ENCODE measurements at places on chromosomes 1 and 21. TPM values are rescaled to one million over a fixed set of nuclear protein-coding genes. Genes with fewer than 3 reads are reported as not detected.
A peak's percentile ranks its signal among the peaks of the same experiment; 100 is the strongest.

DNA sequence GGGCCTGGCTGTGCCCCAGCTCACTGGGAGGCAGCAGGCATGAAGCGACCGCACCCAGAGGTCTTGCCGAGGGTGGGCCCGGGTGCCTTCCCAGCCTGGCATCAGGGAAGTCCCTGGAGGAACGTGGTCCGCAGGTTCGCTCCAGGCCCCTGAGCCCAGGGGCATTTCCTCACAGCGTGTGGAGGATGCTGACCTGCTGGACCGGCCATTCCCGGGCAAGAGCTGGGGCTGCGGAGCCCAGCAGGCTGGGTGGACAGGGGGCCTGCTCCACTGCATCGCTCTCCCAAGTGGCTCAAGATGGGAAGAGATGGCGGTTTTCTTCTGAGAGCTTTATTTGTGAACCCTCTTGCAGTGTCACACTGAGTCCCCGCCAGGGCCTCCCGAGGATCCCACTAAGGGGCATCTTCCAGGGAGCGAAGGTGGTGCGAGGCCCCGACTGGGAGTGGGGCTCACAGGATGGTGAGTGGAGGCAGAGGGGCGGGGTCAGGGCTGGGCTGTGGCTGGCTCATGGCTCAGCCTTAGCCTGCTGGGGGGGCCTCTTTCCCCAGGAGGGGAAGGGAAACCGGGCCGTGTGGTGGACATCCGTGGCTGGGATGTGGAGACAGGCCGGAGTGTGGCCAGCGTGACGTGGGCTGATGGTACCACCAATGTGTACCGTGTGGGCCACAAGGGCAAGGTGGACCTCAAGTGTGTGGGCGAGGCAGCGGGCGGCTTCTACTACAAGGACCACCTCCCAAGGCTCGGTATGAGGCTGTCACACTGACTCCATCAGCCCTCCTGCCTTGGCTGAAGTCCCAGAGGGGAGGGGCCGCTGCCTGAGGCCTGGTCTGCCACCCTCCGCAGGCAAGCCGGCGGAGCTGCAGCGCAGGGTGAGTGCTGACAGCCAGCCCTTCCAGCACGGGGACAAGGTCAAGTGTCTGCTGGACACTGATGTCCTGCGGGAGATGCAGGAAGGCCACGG lies 7.2 kb upstream of the MMP23B start:
- DNase-seq: no peak

DNA sequence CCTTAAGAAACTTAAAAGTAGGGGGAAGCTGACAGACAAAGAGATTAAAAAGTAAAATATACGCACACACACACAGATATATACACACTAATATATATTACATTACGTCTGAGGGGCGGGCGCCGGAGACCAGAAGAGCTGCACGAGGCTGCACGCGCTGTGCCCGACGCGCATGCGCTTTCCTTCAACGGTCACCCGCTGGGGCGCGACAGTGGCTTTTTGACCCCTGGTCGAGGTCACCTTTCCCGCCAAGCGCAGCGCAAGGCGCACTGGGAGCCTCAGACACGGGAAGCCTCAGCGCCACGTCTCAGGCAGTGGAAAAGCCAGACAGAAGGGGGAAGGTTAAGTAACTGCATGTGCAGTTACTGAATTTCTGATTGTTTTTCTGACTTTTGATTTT lies at the start of gene HORMAD1:
TSS of gene HORMAD1 (minus strand) at position 193 of the 400 bp plus-strand sequence. CDS start 1,390 bp downstream, outside the sequence.
- no peak for DNase-seq

DNA sequence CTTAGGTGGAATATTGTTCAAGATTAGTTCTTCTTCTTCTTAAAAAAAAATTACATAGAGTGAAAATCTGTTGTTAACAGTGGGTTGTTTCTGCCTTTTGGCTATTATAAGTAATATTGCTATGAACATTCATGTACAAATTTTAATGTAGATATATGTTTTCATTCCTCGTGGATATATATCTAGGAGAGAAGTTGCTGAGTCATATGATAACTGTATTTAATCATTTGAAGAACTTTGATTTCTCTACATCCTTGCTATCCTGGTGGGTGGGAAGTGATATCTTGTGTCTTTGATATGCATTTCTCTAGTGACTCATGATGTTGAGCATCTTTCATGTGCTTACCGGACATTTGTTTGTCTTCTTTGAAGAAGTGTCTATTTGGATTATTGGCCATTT lies 29.9 kb downstream of the MAST2 start:
- DNase-seq: no peak

DNA sequence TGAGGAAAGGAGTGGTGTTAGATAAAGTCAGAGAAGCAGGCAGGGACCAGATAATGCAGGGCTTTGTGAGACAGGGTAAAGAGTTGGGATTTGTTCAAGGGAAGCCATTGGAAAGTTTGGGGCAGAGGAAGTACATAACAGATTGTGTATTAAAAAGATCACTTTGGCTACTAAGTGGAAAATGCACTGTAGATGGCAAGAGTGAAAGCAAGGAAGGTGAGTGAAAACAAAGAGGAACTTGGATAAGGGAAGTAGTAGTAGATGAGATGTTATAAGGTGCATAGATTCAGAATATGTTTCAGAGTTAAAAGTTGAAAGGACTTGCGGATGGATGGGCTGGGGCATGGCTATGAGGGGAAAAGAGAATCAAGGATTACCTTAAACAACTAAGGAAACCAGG lies 17.4 kb downstream of the MRPL39 start:
- DNase-seq: no peak

Gene SAMSN1
- total RNA-seq: 0.86 TPM

GRCh38 chr1:215607412-215607811 lies 40.3 kb downstream of the KCTD3 start:
- no peak for DNase-seq

GRCh38 chr1:113615425-113615824 lies 143.9 kb downstream of the PHTF1 start:
- no peak for DNase-seq

DNA sequence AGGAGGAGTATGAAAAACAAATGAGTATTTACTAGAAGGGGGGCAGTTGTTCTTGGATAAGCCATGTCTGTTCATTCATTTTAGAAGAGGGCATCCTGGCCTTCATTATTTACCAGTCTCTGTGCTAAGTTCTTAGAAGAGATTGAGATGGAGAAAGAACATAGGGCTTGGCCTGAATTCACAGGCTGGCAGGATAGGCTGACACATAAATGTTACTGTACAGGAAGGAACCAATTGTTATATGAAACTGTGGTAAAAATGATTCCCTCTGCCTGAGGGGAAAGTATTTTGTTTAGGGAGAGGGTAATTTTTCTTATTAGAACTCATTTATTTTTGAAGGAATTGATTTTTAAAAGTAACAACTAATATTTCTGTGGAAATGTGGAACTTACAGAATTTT lies 99.5 kb downstream of the MAN1A2 start:
- DNase-seq: peak; percentile 5

Gene RNU1-1
- total RNA-seq: under 0.01 TPM

GRCh38 chr1:234197839-234198238 lies 175.4 kb upstream of the COA6 start:
- DNase-seq: no peak

- DNase-seq: no peak
Measured at GRCh38 chr1:94413311-94413710, 4.9 kb upstream of the ABCD3 start.

Gene LENEP
- total RNA-seq: 0.43 TPM

Gene KCNQ4
- under 0.01 TPM for total RNA-seq

DNA sequence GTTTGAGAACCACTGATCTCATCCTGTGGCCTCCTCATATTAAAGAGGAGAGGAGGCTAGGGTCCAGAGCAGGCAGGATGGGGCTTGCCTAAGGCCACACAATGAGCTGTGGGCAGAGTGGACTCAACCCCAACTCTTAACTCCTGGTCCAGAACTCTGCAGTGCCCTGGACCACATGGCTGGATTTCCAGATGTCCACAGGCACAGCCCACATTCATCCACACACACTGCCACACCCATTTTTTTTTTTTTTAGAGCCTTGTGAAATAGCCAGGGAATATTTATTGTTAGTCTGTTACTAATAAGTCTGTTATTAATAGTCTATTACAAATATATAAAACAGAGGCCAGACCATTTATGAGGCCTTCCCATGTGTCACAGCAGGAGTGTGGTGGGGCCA lies 192.2 kb downstream of the TRABD2B start:
- peak; percentile 2 for DNase-seq

DNA sequence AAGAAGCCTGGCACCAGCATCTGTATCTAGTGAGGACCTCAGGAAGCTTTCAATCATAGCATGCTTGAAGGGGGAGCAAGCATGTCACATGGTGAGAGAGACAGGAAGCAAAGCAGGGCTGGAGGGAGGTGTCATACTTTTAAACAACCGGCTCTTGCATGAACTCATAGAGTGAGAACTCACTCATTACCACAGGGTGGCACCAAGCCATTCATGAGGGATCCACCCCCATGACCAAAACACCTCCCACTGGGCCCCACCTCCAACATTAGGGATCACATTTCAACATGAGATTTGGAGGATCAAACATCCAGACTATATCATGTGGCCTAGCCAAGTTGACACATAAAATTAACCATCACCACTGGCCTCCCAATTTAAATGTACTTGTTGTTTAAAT lies 125.1 kb upstream of the KCND3 start:
- no peak for DNase-seq

Gene HSD3B1
- not detected for total RNA-seq

Gene PCAT6
- total RNA-seq: not detected

DNA sequence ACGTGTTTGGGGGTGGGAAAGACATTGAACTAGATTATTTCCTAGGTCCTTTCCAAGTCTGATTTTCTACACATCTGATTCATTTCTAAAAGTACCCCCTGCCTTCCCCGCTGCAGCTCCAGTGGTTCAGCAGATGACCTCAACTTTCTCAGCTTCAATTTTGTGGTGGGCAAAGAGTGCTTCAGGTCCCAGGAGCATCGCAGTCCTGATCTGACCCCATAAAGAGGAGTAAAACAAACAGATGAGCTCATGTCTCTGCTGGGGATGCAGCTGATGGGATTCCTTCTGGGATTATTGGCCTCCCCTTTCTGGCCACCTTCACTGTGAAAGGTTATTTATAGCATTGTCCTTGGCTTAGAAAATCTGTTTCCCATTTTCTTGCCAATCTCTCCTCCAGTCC lies 337.0 kb upstream of the PLXNA2 start:
- no peak for DNase-seq

DNA sequence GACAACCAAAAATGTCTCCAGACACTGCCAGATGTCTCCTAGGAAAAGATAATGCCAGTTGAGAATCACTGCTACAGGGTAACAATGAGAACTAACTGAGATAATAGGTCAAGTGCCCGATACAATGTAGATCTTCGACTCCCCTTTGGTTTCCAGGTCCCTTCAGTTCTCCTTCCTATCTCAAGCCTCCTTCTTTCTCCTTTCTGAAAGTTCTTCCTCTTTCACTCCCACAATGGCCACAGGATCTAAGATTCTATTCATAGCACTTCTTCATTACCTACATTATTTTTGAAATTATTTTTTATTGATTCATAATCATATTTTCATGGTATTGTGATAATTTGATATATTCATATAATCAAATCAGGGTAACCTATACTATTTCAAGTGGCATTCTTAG lies 6.3 kb downstream of the PFDN2 start:
- no peak for DNase-seq

GRCh38 chr1:29330089-29330488 lies 93.8 kb downstream of the PTPRU start:
- no peak for DNase-seq

GRCh38 chr1:220889848-220890287 lies 10.6 kb downstream of the HLX start:
- DNase-seq: no peak

Gene ACTN2
- total RNA-seq: not detected

Gene SYT2
- total RNA-seq: not detected

Gene CD1E
- not detected for total RNA-seq

DNA sequence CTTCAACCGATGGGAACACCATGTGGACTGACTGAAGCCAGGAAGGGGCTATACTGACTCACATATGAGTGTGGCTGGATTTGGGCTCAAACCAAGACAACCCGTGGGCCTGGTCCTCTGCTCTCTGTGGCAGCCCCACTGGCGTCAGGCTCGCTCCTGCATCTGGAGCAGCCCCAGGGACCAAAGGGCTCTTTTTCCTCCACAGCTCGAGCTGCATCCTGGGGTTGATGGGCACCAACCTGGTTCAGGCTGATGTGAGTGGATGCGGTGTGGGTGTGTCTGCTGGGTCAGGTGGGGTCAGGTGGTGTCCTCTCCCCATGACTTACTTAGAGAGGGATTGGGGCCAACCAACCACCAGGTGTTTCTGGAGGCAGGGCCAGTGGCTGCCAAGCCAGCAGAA lies 303.0 kb upstream of the AJAP1 start:
- DNase-seq: no peak

GRCh38 chr1:27135541-27136235 lies 19.2 kb downstream of the SLC9A1 start:
- no peak for DNase-seq

Gene C1orf226
- under 0.01 TPM for total RNA-seq

Gene C1QA
- not detected for total RNA-seq

GRCh38 chr1:2601721-2602303 lies 15.2 kb downstream of the PRXL2B start:
- DNase-seq: no peak

DNA sequence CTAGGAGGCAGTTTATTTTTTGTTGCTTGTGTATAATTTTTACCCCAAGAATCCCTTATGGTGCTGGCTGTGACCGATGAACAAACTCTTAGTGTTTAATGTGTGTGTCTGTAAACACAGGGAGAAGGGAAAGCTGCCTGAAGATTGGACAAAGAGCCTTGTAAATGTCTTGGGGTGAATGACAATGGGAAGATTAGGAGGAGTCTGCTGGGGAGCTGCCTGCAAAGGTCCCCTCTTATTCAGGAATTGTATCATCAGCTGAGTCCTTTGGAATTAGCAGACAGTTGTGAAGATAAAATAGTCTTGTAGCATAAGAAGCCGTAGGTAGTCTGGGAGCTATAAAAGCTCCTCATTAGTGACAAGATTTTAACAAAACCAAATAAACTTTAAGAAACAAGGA lies 88.4 kb downstream of the RUNX1 start:
- DNase-seq: no peak

DNA sequence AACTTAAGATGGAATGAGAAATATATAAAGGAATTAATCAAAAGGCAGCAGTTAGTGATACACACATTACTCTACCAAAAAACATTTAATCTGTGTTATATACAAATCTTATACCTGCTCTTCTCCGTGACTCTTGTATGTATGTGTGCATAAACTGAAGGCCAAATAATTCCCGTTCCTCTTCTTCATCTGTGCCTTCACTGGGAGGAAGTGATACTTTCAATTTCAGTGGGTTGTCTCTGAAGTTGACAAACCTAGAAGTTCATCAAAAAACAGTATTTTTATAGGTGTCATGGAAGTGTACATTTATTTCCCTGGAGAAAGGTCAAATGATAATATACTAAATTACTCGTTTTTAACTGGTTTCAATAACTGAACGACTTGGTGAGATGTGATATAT lies 19.3 kb downstream of the TRMT13 start:
- no peak for DNase-seq

DNA sequence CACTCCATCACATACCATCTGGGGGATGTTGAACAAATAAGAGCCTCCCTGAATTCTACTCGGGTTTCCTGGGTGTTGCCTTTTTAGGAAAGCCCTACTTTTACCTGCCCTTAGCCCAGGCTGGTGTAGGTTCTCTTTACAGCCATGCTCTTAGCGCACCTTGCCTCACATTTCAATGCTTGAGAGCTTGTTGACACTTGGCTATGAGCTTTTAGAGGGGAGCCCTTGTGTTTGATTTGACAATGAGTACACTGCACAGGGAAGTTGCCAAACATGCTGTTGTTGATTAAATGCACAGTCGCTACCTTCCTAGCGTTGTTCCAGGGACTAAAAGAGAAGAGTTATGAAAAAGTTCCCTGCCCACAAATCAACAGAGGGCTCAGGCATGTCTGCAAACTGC lies 103.8 kb downstream of the TRABD2B start:
- no peak for DNase-seq

Gene CADM3
- not detected for total RNA-seq

Data from fibroblast of villous mesenchyme (primary cell).